K562 (cell line): ENCODE measurements at places on chromosomes 6 and 20. TPM values are rescaled to one million over a fixed set of nuclear protein-coding genes. Genes with fewer than 3 reads are reported as not detected.

DNA sequence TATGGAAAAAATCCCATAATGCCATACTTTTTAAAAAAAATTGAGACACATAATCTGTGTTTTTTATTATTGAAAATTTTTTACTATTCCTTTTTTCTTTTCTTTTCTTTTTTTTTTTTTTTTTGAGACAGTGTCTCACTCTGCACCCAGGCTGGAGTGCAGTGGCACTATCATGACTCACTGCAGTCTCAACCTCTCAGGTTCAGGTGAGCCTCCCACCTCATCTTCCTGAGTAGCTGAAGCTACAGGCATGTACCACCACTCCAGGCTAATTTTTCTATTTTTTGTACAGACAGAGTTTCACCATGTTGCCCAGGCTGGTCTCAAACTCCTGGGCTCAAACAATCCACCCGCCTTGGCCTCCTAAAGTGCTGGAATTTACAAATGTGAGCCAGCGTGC is 100.4 kb downstream of the AFG1L start:
- DNase-seq = no peak

- no peak for DNase-seq
These were observed 374.3 kb upstream of the GJE1 start for GRCh38 chr6:141758430-141758829.

DNA sequence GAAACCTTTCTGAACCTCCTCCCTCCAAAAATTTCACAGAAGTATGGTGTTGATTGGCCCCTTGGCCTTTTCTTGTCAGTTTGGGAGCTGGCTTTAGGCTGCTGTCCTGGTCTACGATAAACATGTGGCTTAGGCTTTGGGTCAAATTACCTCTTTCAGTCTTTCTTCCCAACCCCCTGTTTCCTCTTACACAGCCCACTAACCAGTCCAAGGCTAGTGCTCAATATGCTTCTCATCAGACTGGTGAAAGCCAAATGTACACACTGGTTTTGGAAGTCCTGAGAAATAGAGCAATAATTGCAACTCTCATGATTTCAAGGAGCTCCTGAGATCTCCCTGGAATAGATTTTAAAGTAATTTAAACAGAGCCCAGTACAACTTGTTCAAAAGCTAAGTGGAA is 933.7 kb upstream of the GJE1 start:
- DNase-seq = no peak

DNA sequence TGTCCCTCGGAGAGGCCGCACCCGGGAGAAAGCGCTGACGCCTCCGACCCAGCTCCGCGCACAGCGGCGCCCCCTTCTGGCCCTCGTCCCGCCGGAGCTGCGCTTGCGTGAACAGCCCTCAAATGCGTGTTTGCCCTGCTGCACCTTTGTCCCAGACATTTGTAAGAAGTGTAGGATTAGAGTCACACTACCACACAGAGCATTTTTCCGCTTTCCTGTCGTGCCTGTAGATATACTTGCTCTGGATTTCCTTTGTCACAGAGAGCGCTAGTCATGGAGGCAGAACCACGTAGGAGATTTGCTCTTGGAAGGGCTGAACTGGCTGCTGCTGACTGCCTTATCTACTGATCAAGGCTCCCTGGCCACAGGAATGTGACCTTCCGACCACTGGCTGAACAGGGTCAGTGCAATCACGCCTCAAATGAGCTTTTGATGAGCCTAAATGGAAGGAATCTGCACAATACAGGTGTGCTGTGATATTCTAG is 62.3 kb downstream of the PAX1 start:
- peak; percentile 14 for DNase-seq

The CLVS2 gene
- total RNA-seq = 0.13 TPM in 1 of 2 replicates, not detected in the other

DNA sequence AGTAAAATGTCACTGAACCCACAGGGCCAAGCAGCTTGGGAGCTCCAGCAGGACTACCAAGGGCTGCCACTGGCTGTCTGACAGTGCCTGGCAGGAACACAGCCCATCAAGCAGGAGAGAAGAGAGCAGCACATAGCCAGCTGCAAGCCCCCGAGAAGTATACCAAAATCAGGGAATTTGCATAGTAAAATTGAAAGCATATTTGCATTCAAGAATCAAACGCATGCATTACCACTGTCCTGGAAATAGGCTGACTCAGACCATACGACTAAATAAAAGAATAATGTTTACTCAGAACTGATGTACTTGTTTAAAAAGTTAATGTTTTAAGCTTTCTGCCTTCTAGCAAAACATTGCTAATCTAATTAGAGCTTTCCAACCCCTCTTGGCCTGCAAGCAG is 298.1 kb downstream of the TFAP2B start:
- DNase-seq = no peak

DNA sequence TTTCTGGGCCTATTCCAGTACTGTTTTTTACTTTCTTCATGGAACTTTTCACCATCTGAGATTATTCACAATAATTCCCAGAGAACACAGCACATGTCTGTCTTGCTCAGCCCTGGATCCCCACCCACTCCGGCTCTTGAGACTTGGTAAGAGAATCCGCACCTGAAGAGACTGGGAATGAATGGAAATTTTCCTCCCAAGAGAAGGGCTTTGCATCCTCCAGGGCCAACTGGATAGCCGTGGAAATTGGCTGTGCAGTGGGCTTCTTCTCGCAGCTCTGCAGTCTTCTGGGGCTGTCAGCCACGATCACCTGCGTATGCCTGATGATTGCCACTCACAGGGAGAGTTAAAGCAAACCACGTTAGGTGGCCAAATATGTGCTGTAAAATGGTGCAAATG is 159.1 kb downstream of the THBS2 start:
- DNase-seq = no peak

DNA sequence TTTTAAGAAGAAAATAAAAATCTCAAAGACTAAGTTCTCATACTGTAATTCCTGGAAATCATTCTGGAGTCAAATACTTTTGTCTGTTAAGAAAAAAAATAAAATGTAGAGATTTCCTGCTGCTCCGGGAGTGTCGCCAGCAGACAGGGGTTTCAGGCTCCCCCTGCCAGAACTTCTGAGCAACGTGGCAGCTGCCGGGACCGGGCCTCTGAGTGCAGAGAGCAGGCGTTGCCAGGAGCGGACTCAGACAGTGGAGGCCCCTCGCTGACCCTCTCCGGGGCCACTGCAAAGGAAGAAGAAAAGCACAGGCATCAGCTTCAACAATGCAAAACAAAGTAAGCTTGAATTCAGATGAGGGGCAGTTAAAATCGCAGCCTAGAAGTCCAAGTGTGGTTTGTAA is 95.5 kb downstream of the THBS2 start:
- no peak for DNase-seq

The PRKN gene
- total RNA-seq = 0.24 TPM in 1 of 2 replicates, not detected in the other

DNA sequence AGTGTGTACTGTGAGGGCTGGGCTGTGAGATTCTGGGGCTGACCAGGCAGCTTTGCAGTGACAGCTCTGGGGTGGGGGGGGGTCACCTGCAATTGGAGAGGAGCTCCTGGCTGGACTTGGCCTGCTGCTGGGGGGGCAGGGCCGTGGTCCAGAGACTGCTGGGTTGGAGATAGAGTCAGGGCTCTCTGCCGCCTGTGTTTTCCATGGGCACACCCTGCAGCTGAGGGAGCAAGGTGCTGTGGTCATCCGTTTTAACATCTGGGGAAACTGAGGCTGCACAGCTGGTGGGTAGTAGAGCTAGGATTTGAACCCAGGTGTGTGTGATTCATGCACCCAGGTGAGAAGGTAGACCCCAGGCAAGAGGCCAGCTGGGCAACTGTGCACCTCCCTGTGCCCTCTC is 7.3 kb downstream of the DLGAP4 start:
- DNase-seq = no peak

- no peak for DNase-seq
These were observed 274.9 kb downstream of the UTRN start for GRCh38 chr6:144559865-144560593.

GRCh38 chr6:25942561-25943147 is 12.2 kb upstream of the SLC17A2 start:
- no peak for DNase-seq

The TSPYL4 gene
- 10.4 and 10.9 TPM in 2 replicates for total RNA-seq
